ENCODE measurements at places on chromosomes 1 and 21.

GRCh38 chr21:46674430-46675007 lies 39.0 kb downstream of the PRMT2 start:
- DNase-seq: no peak

DNA sequence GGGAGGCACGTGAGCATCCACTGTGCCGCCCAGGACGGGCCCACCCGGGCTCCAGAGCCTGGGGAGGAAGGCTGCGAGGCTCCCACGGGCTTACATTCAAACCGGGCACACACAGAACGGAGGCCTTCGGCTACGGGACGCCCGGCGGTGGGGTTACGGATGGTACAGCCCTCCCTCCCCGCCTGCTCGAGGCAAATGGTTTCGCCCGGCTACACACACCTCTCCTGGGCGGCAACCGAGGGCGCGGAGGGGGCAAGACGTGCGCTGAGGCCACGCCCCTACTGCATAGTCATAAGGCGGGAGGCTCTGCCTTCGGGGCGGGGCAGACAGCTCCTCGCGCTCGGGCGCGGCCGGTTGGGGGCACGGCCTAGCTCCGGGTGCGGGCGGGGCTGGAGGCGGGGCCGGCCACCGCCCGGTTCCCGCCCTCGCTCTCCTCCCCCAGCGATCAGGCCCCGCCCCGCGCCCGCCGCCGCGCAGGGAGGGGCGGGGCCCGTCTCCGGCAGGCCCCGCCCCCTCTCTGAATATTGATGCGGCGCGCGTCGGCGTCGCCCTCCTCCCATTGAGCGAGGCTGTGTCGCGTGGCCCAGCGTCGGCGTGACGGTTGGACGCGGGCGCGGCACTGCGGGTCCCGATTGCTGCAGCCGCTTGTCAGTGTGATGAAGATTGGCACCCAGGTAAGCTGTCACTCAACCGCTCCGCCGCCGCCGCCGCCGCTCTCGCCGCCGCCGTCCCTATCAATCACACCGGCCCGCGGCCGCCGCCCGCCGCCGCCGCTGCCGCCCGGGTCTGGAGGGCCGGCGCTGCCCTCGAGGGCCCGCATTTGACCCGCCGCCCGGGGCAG lies at the start of gene PKNOX1:
Gene PKNOX1 (plus strand): TSS at position 572 of the 841 bp plus-strand sequence. CDS start 29,820 bp downstream, outside the sequence.
- DNase-seq: peak; percentile 99

DNA sequence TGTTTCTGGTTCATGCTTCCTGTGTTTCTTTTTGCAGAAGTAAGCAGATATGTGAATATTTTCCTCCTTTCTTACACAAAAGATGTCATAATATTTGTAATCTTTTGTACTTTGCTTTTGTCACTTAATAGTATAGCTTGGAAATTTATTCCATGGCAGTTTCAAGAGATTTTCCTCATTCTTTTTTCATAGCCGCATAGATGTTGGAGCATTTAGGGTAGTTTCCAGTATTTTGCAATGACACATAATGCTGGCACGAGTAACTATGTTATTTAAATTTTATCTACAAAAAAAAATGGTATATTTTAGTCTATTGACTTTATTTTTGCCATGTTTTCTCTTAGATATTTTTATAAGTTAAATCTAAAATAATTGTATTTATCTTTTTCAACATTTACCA lies 40.7 kb downstream of the AGO3 start:
- DNase-seq: no peak

DNA sequence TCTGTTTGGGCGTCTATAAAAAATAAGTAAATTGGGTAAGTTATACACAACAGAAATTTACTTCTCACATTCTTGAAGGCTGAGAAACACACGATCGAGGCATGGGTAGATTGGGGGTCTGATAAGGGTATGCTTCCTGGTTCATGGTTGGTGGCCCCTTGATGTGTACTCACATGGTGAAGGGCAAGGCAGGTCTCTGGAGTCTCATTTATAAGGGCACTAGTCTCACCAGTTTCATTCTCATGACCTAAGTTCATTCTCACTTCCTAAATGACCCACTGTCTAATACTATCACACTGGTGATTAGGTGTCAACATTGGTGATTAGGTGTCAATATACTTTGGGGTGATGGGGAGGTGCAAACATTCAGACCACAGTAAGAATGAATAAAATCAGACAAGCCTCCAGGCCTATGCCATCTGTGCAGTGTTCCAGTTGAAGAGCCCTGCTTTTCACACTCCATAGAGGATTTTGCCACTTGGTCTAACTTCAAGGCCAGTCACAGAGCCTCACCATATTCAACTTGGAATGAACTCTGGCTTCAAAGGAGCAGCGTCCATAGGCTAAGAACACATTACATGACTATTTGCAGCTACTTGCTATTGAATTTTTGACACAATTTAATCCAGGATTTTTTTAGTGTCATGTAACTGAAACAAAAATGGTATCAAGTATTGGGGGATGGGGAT lies 2.5 kb upstream of the GBP4 start:
- no peak for DNase-seq

GRCh38 chr1:201536558-201536957 lies 2.4 kb upstream of the NAV1 start:
- DNase-seq: no peak

DNA sequence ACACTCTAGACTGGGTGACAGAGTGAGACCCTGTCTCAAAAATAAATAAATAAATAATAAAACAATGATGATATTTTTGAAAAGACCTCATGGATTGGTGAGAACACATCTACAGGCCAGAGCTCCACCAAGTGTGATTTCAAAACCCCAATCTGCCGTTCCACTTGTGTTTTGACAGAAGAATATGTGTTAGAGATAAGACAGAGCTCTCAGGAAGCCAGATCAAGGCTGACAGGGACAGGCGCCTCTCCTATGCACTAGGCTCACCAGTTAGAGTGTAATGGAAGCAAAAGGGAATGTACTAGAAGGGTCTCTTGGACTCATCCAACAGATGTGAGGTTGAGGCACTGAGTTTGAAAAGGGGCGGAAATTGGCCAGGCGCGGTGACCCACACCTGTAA lies 110.7 kb upstream of the ERRFI1 start:
- DNase-seq: no peak

DNA sequence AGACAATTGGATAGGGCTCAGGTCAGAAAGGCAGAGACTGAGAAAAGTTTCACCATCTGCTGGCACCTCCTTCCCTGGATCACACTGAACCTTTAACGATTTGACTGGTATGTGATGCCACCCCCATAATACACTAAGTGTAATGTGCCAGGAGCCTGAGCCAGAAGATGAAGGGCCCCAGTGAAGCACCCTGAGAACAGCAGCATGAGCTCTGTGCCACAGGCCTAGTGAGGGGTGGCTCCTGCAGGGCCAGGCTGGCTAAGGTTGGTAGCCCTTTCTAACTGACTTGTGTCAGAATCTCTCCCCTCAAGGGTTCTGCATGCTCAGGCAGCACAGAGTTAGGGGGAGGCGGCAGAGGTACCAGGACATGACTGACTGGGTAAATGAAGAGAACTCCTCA lies 38.9 kb downstream of the ARHGEF11 start:
- DNase-seq: no peak

DNA sequence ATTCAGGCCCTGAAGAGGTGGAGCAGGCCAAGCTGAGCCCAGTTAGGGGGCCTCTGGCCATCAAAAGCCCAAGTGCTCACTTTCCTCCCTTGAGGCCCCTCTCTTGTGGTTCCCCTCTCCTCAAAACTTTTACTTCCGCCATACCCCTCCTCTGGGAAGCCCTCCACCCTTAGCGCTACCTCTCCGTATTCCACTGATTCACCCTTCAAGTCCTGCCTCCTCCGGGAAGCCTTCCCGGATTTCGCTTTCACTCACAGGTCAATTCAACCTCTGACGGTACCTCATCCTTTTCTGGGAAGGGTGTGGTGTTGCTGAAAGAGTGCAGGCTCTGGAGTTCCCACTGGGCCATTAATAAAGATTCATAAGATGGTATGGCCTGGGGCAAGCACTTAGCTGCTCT lies 19.1 kb downstream of the SPOCD1 start:
- DNase-seq: no peak

- no peak for DNase-seq
Observed at GRCh38 chr1:145985502-145986439, 10.6 kb downstream of the TXNIP start.

GRCh38 chr21:38858026-38858811 lies 52.5 kb downstream of the ETS2 start:
- no peak for DNase-seq

DNA sequence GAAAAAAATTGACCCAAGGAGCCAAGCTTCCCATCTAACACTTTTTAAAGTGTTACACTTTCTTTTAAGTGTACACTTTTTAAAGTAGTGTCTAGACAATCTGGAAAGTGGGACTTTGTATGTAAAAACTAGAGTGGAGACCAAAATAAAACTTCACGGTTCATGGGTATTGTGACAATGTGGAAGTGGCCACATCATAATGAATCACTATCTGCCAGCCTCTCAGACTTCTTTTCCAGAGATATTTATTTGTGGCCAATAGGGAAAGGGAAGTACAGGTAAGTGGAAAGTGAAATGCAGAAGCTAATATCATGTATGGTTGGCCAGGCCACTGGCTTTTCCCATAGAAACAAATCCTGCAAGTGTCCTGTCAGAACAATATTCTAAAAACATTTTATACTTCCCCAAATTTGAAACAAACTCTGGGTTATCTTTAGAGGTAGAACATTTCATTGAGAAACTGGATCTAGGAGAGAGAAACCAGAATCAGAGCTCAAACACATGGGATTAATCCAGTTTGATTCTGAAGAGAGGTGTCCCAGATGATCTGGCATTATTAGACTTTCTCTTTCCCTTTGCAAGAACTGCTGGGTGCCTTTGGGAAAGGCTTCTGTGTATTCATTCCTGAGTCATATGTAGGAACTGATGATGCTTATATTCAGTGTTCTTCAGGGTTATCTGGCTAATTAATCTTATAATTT lies 2.0 kb downstream of the TNFSF18 start:
- DNase-seq: no peak

All from T-helper 1 cell (primary cell).